ENCODE measurements at places on chromosomes 1 and 21.

DNA sequence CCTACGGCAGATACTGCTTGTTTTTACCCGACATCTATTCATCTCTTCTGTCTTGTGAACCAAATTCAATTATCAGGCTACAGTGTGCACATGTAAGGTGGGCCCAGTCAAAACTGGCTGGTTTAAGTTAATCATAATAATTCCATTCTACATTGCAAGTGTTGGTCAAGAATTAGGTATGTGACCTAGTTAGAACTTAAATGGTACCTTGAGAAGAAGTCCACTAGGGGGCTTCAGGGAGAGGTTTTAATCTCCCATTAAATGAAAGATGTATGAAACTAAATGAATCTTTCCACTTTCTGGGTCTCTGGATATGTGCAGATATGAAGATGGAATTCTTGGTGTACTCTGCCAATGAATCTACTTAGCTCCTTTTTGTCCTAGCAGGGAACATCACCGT is 187.1 kb downstream of the CDC42BPA start:
- no peak for DNase-seq

DNA sequence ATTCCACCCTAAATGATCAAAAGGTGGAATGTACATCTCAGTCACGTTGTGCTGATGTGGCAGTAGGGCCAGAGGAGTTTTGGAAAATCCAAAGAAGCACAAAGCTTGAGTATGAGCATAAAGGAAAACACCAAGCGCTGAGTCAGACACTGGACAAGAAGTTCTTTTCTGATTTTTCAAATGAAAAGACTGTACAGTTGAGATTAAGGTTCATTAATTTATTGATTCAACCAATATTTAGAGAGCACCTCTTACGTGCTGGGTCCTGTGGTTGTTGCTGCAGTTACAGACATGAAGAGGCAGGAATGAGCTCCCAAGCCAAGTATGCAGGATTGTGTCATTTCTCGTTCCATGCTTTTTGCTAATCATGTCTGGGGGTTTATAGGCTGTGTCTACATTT is 28.9 kb upstream of the APP start:
- no peak for DNase-seq

DNA sequence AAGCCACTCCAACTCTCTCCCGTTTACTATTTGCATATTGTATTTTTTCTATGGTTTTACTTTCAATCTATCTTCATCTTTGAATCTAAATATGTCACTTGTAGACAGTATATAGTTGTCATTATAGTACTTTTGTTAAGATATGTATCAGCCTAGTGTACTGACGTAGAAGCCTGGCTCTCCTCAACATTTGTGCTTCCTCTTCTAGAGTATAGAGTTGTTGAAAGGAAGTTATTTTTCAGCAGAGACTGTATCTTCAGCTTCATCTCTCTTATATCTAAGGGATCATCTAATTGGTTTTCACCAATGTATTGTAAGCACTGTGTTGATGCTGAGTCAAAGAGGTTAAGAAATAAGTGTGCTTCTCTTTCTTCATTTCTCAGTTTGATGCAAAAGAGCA is 192.8 kb downstream of the LMO4 start:
- no peak for DNase-seq

GRCh38 chr1:117685936-117686806 is 80.3 kb downstream of the TENT5C start:
- no peak for DNase-seq

DNA sequence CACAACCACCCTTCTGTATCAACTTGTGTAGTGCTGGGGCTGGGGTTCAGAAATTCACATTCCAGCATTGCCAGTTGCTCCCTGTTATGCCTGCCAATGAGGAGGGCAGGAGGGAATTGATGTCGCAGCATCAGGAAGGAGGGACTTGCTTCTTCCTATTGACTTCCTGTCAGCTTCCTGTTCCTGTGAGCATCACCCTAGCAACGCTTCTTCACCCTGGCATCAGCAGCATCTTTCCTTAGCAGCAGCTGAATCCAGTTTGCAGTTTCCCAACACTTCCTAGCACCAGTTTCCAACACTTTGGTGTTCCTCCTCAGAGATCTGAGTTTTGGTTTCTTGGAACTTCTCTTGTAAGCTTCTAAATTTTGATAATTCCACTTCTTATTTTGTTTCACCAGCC is 8.9 kb upstream of the TRIM62 start:
- DNase-seq = no peak

DNA sequence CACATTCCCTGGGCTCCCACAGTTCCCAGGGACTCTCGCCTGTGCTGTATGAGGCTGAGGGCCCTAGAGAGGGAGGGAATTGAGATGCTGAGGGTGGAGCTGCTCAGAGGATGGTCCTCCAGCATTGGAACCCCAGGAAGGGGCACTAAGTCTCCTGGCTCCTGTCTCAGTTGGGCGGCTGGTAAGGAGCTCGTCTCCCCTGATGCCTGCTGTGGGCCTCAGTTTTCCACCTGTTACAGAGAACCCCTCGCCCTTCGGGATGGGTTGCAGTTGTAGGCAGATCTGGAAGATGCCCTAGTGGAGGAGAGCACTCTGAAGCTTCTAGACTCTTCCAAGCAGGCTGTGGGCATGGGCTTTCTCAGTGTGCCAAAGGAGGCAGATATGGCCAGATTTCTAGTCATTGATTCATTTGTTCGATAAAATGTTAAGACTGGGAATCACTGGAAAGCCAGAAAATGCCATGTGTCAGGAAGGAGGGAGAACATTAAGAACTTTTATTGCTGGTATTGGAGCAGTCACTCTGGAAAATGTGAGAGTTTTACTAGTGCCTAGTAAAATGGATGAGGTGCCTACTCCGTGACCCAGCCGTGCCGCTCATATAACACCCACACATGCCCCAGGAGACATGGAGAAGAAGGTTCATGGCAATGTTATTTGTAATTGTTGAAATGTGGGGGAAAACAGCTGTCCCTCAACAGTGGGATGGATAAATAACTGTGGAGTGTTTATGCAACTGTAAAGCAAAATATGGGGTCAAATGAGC is 828 bp upstream of the MYBPH start:
- no peak for DNase-seq

- DNase-seq = no peak
Measured at GRCh38 chr1:27928216-27928954, 6.4 kb upstream of the SMPDL3B start.

GRCh38 chr1:74908797-74909196 is 175.8 kb downstream of the TYW3 start:
- DNase-seq = no peak

DNA sequence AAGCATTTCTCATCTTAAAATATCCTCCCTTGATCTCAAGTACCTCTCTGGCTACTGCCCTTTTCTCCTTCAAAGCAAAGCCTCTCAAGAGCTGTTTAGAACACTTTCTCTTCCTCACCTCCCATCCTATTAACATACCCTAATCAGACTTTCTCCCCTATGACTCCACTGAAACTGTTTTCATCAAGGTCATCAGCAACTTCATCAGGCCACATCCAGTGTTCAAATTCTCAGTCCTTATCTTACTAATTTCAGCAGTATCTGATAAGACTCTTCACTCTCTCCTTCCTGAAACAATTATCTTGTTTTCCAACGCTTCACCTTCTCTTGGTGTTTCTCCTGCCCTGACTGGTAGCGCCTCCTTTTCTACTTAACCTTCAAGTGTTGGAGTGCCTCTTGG is 1.5 kb upstream of the RAP1A start:
- DNase-seq = no peak

DNA sequence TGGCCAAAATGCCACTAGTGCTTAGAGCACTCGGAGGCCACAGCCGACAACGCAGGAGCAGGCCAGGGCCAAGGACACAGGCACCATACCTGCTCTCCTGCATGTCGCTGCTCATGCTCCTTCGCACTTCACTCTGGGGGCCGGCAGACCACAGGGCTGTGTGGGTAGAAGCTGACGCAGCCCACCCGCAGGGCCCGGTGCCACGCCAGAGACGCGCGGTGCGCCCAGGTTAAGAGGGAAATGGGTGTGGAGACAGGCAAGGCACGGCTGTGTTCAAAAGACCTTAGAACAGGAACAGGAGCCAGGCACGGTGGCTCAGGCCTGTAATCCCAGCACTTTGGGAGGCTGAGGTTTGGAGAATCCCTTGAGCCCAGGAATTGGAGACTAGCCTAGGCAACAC is 13.6 kb upstream of the PRDM15 start:
- no peak for DNase-seq

GRCh38 chr21:44024887-44025353 is 12.8 kb downstream of the TRAPPC10 start:
- no peak for DNase-seq

All from activated T-helper 1 cell treated with Interleukin-2 at 50 U/mL for 16 hours (primary cell).